ENCODE measurements at places on chromosomes 2 and 18. TPM values are rescaled to one million over a fixed set of nuclear protein-coding genes. Genes with fewer than 3 reads are reported as not detected.

DNA sequence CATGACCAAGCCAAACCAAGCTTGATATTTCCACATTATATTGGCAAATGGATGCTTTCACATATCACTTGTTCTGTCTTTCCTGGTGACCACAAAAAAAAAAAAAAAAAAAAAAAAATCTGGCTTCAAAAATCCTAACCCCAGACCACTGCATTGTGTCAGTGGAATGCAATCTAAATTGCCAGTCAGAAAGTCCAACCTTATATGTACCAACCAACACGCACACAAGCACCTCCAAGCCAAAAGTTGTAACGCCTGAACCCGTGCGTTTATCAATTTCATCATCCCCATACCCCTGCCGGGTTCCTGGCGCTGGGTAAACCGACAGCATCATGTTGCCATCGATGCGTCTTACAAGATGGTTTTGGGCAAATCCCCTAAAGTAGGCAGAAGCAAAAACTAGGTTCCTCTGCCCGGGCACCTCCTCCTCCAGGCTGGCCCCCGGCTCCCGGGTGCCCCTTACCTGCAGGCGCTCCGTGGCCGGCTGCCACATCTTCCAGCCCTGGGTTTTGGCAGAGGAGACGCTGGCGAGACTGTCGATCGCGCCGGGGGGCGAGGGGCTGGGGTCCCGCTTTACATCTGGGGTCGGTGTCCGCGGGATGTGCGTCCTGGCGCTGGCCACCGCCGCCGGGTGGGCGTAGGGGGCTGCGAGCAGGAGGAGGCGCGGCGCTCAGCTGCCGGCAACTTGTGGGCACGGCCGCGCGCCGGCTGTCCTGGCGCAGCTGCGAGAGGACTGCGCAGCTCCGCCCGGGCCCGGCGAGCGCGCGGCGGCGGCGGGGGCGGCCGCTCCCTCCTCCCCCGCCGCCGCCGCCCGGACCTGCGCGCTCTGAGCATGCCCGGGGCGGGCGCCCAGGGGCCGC, at the start of gene PID1:
TSS of gene PID1 (minus strand) at position 737 of the 860 bp plus-strand sequence. CDS start at position 493, 244 bp downstream.
- peak; percentile 12 for DNase-seq

DNA sequence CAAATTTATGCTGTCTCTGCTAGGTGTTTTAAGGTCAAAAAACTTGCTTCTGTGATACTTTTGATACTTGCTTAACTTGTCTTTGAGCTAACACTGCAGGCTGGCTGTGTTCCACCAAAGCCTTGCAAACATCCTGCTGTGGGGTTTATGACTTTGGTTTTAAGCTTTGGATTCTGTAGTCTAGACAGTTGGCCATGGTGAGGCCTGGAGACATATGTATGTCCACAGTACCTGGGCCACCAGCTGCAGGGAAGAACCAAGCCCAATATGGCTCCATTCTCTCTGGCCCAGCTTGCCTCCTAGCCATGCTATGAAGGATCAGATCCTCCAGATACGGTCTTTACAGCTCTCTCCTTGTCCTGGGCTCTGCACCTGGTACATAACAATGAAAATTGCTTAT, 113.9 kb downstream of the INO80D start:
- DNase-seq, result no peak

DNA sequence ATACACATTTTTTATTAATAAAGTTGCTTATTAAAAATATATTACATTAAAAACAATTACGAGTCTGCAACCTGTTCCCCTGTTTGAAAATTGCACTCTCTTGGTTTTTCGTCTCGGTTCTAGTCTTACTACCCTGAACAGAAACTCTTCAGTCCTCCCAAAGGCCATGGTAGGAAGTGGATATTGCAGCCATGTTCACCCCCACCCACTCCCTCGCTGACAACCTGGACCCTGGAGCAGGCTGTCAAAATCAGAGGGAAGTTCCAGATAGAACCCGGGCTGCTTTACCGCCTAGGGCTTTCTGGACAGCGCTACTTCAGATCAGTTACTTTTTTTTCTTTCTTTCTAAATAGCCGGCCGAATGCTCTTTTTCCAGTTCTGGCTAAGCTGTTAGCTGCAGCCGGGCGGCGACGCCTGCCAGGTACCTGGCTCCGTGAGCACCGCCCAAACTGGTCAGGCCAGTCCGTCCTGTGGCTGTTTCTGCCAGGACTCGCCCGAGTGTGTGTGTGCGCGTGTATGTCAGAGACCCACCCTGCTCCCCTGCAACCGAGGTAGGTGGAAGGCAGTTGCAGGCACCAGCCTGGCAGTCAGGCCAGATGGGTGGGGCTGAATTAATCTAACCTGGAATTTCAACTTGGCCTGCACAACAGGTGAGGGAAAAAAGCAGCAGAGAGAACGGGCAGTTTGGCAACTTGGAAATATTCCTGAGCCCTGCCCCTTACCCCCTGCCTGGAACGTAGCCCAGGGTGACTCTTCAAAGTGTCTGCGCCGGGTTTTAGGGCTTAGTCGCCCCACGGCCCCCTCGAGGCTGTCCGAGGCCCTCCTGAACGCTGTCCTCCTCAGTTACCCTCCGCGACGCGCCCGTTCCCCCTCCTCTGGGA, 1.1 kb upstream of the TET3 start:
- no peak for DNase-seq

CCBE1 gene
- polyA plus RNA-seq, result 41.0 TPM

ASPRV1 gene
- polyA plus RNA-seq, result 3.8 TPM
